ENCODE measurements at places on chromosomes 1 and 21.

- no peak for DNase-seq
Measured at GRCh38 chr1:118485757-118486156, 300.7 kb upstream of the SPAG17 start.

DNA sequence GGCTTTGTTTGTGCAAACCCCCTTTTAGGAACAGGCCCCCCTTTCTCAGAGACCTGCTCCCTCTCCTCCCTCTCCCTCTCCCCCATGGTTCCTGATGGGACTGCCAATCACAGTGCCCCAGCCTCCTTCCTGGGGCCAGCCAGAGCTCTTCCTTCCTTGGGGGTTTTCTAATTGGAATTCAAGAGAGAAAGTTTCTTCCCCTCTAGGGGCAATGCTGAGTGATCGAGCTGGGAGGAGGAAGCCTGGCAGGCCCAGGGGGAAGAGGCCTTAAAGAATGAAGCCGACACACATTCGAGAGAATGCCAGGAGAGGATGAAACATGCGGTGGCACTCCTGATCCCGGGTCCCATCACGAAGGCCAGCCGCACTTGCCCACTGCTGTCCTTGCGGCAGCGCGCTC, 21.3 kb upstream of the COL16A1 start:
- DNase-seq: no peak

DNA sequence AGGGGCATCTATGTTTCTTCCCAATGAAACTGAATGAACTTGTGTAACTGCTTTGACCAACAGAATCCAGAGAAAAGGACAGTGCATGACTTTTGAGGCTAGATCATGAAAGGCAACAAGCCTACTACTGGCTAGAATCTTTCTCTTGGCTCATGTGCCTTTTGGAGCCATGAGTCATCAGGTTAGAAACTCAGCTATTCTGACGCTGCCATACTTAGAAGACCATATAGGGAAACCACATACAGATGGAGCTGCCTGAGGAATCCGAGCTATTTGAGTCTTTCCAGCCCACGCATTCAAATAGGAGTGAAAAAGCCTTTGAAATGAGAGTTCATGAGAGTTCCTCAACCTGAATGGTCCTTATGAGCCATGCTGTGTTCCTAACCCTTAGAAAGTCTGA, 738.5 kb upstream of the CHRM3 start:
- no peak for DNase-seq

DNA sequence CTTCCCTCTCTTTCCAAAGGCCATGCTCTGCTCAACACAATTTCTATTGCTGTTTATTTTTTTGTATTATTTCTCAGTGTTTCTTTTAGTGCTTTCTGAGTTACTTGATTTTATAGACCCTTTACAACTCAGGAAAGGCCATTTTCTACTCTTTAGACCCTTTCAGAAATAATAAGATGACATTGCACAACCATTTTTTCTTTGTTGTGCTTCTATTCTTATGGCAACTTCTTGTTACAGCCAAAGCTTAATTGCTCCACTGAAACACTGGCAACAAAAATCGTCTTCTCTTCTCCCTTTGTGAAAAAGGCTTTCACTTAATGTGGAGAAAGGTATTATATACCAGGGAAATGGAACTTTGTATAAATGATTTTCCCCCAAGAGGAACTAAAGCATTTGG, 39.0 kb upstream of the SAMSN1 start:
- DNase-seq: no peak

GRCh38 chr1:5001466-5001865, 347.1 kb downstream of the AJAP1 start:
- DNase-seq: no peak

- no peak for DNase-seq
Measured at GRCh38 chr21:45187646-45188045, 100.0 kb downstream of the POFUT2 start.

DNA sequence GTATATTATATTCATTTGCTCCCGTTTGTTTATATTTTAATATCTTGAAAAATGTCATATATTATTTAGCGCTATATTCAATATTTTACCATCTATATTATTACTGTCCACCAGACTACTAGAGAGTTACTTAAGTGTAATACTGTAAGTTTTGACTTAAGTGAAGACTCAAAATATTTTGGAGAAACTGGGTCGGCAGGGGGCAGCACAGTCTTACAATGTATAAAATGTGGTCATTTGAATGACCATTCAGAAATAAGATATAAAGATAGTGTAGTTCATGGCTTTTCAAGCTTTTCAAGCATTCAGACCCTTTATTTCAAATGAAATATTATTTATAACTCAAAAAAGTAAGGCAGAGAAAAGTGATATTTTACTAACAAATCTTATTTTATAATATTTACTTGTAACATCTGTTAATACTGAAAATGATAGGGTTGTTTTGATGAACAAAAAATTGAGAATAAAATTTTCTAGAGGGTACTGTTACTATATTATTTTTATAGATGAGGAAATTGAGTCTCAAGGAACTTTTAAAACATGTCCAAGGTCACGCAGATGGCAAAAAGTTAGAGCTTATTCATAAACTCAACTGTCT, 89.0 kb upstream of the SERTAD4 start:
- DNase-seq: no peak

DNA sequence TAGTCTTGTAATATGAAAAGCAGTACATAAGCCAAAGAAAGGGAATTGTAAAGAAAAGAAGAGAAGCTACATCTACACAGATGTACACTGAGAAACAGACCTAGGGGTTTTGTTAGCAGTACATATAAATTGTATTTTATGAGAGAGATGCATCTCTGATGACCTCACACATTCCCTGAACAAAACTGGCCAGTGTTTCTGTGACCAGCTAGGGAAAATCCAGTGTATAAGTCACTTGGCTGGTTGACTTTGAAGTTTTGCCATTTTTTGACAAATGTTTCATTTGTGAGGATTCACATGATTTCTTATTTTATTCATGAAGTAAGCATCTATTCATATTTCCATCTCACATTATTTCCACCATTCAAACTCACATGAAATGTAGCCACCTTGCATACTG, 28.3 kb upstream of the DYNLT5 start:
- no peak for DNase-seq

- no peak for DNase-seq
Measured at GRCh38 chr1:62774971-62775595, 8.8 kb upstream of the ATG4C start.

GRCh38 chr1:224666078-224666477, 50.0 kb downstream of the CNIH3 start:
- DNase-seq: no peak

DNA sequence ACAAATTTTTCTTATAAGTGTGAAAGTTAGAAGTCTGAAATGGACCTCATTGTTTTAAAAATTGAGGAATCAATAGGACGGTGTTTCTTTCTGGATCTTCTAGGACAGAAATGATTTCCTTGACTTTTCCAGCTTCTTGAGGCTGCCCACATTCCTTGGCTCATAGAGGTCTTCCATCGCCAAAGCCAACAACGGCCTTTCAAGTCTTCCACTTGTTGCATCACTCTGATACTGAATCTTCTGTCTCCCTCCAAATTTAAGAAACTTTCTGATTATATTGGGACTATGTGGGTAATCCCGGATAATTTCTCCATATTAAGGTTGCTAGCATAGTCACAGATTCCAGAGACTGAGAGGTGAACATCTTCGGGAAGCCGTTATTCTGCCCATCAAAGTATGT, 595.4 kb upstream of the ADAMTS5 start:
- no peak for DNase-seq

- DNase-seq: peak; percentile 34
Measured at GRCh38 chr1:84996846-84997666, at the start of gene MCOLN2. Gene MCOLN2 (minus strand): TSS chr1:84997113. CDS start chr1:84996872, 241 bp downstream.

DNA sequence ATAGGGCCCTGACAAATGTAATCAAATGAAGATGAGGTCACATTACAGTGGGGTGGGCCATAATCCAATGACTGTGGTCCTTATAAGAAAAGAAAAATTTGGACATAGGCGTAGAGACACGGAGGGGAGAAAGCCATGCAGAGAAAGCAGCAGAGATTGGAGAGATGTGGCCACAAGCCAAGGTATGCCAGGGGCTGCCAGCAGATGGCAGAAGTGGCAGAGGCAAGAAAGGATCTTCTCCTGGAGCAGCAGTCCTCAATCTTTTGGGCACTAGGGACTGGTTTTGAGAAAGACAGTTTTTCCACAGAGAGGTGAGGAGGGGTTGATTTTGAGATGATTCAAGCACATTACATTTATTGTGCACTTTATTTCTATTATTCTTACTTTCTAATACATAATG, 355.1 kb downstream of the NPHP4 start:
- no peak for DNase-seq

DNA sequence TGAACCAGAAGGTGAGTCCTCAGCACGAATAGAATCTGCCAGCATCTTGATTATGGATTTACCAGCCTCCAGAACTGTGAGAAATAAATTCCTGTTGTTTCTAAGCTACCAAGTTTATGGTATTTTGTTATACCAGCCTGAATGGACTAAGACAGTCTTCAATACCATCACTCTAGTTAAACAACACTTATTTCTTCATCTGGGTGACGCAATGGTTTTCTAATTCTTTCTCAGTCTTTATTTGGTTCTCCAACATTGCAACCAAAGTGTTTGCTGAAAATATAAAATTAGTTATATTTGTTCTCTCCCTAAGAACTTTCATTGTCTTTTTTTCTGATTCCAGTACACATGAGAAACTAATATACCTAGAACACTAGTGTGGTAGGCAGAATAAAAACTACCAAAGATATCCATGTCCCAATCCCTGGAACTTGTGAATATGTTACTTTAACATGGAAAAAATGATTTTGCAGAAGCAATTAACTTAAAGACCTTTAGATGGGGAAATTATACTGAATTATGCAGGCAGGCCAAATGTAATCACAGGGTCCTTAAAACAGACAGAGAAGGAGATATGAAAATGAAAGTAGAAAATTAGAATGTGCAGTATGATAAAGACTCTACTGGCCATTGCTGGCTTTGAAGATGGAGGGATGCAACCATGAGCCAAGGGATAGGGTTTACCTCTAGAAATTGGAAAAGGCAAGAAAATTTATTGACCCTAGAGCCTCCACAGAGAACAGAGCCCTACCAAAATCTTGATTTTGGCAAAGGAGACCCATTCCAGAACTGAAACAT, 1115.1 kb downstream of the PLA2G4A start:
- DNase-seq: no peak

GRCh38 chr21:41425954-41426675, at the start of gene MX1:
Gene MX1 (plus strand): TSS chr21:41426239. CDS start chr21:41432071, 5,832 bp downstream.
- peak; percentile 77 for DNase-seq

GRCh38 chr1:182278144-182279054, 113.2 kb downstream of the GLUL start:
- no peak for DNase-seq

DNA sequence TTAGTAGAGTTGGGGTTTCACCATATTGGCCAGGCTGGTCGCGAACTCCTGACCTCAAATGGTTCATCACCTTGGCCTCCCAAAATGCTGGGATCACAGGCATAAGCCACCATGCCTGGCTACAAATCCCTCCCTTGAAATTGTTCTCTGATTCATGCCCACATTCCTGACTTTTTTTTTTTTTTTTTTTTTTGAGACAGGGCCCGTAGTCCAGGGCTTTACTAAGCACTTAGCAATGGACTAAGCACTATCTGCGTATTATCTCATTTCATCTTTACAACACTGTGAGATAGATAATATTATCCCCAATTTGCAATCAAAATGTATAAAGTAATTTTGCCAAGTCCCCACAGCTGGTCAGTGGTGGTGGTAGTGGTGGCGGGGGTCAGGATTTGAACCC, 58.9 kb downstream of the VWA5B1 start:
- no peak for DNase-seq

DNA sequence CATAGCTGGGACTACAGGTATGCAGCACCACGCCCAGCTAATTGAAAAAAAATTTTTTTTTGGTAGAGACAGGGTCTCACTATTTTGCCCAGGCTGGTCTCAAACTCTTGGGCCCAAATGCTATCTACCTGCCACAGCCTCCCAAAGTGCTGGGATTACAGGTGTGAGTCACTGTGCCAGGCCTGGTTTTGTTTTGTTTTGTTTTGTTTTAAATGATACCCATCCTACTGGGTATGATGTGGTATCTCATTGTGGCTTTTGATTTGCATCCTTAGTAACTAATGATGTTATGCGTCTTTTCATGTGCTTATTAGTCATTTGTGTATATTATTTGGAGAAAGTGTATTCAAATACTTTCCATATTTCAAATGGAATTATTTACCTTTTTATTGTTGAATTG, 142.3 kb downstream of the VPS13D start:
- DNase-seq: no peak

DNA sequence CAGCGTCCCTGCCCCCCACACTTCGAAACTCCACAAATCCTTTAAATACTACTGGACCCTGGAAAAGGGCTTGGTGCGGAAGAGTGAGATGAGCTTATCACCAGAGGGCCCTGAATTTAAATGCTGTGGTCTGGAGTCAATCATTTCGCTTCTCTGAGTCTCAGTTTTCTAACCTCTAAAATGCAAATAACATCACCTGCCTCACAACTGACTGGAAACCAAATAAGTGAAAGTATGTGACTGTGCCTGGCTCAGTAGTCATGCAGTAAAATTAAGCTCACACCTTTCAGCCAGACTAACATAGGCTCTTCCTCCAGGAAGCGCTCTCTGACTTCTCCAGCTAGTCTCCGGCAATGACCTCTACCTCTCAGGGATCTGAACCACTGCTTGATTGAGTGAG, 4.2 kb downstream of the GJA4 start:
- no peak for DNase-seq

- no peak for DNase-seq
Measured at GRCh38 chr1:65424573-65424889, 4.1 kb downstream of the LEPR start.

DNA sequence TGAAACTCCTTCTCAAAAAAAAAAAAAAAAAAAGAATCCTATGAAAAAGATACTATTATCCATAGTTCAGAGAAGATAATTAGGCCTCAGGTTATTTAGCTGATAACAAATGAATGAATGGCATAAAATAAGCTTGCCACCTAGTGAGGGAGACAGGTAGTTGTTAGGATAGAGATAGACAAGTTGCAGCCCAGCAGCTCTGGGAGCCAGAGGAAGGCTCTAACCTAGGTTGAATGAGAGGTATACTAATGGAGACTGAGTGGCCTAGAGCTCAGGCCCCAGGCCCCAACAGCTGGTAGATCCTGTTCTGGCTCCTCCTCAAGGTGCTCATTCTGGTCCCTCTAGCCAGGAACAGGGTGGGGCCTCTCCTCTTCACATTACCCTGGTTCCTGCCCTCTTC, 20.6 kb upstream of the RSPO1 start:
- DNase-seq: no peak

- DNase-seq: no peak
Measured at GRCh38 chr21:45478816-45479669, 63.2 kb downstream of the SLC19A1 start.

DNA sequence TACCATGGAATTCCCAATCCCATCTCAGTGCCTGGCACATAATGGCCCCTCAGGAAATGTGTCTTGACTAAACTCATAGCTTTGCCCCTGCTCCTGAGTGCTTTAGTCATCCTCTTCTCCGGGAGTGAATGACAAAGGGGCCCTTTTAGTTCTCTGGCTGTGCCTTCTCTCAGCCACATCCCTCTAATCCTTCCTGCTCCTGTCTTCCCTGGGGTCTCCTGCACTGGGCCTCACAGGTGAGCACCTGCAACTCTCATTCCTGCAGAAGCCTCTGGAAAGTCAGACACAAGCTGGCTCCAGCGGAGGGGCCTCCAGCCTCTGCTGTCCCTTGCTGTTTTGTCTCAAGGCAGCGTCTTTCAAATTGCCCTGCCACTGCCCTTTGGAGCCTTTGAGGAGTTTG, 14.0 kb upstream of the ETV3L start:
- DNase-seq: no peak

GRCh38 chr1:90650401-90650800, 66.7 kb downstream of the BARHL2 start:
- DNase-seq: no peak

- no peak for DNase-seq
Measured at GRCh38 chr1:194341587-194341986, 1155.2 kb upstream of the B3GALT2 start.

Measured in stimulated activated CD8-positive, alpha-beta memory T cell treated with anti-CD3 and anti-CD28 coated beads, Interleukin-12 subunit alpha, Interleukin-12 subunit beta, amount 100 ng/mL, for 4 hours (primary cell).